Uterine smooth muscle cell (primary cell): ENCODE measurements at places on chromosomes 13 and 19. TPM values are rescaled to one million over a fixed set of nuclear protein-coding genes. Genes with fewer than 3 reads are reported as not detected.

Gene WDR62
- 6.1 and 16.3 TPM in 2 replicates for total RNA-seq

Gene CEACAM16
- not detected in 2 replicates for total RNA-seq

Gene ARRDC5
- not detected in 2 replicates for total RNA-seq

Gene SHISA7
- total RNA-seq = not detected in 2 replicates

Gene ZC3H13
- 19.5 and 21.0 TPM in 2 replicates for total RNA-seq

Gene MYADM
- total RNA-seq = 8.1 and 11.0 TPM in 2 replicates

Gene ATXN8OS
- total RNA-seq = not detected in 2 replicates
